GM04504 (cell line): ENCODE measurements at places on chromosomes 11 and 22.

GRCh38 chr11:21567645-21568290 lies 625.1 kb upstream of the ANO5 start:
- no peak for DNase-seq

DNA sequence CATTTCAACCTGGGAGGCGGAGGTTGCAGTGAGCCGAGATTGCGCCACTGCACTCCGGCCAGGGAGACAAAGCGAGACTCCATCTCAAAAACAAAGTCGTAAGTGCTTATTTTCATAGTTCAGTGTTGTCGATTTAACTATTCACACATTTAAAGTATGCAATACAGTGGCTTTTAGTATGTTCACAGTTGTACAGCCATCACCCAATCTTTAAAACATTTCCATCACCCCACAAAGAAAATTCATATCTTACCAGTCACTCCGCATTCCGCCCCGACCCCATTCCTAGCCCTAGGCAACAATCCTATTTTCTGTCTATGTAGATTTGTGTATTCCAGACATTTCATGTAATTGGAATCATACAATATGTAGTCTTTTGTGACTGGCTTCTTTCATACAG lies 11.9 kb downstream of the IPO7 start:
- DNase-seq = no peak

DNA sequence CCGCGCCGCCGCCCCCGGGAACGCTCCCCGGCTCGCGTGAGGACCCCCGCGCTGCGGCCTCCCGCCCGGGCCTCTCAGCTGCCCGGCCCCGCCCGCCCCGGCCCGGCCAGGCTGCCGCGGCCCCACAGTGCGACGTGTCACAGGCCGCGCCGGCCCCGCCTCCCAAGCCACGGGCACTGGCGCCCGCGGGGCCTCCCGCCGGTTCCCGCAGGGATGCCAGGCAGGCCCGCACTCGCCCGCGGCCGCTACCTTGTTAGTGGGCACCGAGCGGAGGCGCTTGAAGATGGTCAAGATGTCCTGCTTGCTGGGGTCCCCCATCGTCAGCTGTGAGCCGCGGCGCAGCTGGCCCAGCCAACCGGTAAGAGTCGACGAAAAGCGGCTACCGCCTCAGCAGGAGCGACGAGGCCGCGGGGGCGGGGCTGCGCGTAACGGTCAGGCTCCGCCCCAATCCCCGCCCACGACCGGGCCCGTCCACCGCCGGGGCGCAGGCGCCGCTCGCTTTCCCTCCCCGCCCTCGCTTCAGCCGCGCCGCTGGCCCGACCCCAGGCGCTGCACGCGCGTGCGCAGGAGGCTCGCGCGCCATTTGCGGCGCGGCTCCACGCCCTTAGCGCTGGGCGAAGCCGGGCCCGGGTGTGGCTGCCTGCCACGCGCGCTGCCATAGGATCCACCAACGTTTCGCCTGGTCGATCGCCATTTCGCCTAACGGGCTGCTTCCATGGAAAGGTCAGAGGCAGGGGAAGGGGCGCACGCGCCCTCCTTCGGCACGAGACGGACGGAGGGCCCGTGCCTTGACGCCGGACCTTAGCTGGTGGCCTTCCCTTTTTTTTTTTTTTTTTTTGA lies at the start of gene ARFGAP3:
Gene ARFGAP3 (minus strand): TSS at position 409 of the 840 bp plus-strand sequence. CDS start 91 bp downstream, at position 318.
- DNase-seq = peak; percentile 86

DNA sequence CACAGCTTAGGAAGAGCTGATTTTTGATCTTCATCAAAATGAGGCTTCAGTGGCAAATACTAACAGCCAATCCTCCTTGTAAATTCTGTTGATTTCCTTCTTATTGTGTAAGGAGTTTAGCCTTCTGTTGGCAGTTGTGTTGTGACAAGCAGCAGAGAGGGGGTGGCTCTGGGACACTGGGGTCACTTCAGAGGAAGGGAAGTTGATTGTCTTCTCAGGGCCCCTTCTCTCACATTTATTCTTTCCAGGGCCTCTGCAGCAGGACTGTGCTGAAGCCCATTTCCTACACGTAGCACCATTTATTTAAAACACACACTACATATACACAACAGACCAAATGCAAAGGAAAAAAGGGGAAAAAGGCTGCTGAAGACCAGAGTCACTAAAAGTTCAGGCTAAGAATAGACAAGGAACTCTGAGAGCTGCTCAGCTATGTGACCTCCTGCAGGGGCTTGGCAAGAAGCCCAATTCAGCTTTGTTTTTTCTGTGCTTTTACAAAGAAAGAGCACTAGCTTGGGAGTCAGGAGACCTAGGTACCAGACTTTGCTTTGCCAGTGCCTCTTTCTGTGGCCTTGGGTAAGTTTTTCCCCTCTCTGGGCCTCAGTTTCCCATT lies 28.3 kb upstream of the UPB1 start:
- peak; percentile 27 for DNase-seq

DNA sequence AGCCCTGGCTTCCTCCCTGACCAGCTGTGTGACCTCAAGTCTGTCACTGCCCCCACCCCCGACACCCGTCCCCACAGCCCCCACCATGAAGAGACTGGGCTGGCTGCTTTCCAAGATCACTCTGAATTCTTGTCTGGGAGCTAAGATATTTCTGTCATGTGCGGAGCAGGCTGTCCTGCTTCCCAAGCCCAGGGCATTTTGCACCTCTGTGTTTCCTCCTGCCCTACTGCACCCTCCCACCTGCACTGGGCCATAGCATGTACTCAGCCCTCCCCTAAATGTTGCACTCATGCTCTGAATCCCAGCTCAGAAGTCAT lies 30.3 kb upstream of the MYEOV start:
- DNase-seq = no peak

- DNase-seq = no peak
Measured at GRCh38 chr11:24225501-24225900, 271.4 kb upstream of the LUZP2 start.
